ENCODE measurements at places on chromosomes 3 and 15.

DNA sequence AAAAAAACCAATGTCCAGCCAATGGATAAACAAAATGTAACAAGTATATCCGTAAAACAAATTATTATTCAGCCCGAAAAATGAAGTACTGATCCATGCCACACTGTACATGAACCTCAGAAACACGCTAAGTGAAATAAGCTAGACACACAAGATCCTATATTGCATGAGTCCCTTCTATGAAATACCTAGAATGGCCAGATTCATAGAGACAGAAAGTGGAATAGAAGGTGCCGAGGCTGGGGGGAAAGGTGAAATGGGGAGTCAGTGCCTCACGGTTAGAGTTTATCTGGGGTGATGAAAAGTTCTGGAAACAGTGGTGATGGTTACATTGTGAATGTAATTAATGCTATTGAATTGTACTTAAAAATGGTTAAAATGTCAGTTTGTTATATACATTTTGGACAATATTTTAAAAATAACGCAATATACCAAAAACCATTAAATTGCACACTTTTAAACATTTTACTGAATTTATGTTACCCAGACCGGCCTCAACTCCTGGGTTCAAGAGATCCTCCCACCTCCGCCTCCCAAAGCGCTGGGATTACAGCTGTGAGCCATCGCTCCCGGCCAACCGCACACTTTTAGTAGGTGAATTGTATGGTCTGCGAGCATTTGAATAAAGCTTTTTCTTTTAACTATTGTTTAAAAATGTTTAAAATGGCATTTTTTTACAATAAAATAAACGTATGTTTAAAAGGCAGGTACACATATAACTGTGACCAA lies 2.1 kb downstream of the RNF168 start:
- no peak for DNase-seq

DNA sequence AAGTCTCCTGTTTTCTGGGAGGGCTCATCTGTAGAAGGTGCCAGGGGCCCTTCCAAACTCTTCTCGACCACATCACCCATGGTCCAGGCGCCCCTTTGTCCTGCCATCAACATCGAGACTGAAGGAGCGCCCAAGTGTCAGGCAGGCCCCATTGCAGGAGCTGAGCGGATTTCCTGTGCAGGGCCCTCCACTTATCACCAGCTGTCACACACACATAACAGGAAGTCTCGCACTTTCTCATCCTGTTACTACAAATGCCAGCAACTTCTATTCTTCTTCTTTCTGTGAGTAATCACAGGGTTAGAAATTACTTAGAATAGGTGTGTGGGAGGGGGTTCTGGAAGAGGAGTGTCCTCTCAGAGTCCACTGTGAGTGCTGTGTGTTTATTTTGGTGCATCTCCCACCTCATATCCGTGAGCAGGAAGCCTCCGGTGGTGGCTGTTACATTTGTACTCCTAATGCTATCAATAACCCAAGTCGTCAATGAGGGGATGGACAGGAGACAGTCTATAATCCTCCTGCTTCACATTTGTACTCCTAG lies at the start of gene KLHL6:
TSS of gene KLHL6 (minus strand) at position 166 of the 541 bp plus-strand sequence. CDS start at position 113, 53 bp downstream.
- no peak for DNase-seq

- DNase-seq, result no peak
These were observed 208.4 kb upstream of the KBTBD8 start for GRCh38 chr3:66789580-66790237.

DNA sequence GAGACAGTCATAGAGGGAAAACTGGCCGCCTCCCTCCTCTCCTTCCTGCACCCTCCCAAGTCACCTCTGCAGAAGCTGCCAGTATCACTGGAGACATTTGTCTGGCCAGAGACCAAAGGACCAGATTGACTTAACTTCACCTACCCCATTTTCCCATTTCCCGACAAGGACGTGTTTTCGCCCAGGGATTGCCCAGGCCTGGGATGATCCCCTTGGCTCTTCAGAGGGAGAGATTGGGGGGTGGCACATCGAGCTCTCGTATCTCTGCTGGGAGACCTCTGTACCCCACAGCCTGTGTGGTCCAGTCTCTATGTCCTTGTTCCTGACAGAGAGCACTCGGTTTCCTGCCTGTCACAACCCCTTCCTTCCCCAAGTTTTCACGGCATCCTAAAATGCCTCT lies 31.4 kb downstream of the RGMA start:
- DNase-seq, result no peak

DNA sequence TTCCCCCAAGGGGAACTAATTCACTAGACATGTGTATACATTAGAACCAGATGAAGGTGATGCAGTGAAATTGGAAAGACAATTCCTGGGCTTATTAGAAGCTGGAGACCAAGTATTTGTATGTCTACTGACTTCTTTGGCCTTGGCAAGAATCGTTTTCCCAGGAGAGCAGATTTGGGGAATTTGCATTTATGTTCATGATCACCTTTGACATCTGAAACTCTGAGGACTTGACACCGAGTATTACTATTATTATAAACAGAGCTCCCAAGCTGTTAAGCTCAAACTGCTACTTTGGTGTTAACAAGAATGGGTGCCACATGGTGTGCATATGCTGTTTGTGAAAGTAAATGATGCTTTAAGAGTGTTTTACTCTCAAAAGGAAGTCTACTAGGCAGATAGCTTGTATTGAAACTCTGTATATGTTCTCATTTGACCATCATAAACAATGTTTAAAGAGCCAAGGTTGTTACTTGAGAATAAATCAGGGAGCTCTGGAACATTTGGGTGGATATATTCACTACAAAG lies 519.8 kb upstream of the GOLIM4 start:
- no peak for DNase-seq

DNA sequence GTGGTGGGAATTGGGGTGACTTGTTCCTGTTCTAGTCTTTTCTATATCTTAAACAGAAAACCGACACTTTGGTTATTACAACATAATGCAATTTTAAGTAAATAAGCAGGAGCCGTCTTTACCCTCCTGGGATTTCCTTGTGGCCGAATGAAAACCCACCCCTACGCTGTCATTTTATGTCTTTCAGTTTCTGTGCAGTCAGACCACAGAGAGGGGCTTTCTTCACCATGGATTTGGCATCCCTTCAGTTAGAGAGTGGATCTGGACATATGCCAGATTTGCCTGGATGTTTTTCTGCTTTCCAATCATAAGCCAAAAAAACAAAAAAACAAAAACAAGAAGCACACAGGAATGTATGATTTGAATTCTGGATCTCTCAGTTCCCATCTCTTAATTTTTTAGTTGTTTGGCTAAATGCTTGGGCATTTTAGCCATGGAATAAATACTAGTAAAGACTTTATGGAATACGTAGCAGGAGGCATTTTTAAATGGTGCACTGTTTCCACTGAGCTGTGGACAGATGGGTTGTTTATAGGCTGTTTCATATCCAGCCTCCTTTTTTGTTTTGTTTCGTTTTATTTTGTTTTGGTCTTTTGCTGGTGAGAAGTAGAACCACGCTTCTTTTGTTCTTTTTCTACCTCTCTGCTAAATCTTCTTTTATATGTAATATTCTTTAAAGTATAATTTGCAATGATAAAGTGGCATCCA lies 272.9 kb downstream of the FEZF2 start:
- no peak for DNase-seq

Measured in caudate nucleus (tissue), 63 donors.